ENCODE measurements at places on chromosomes 5 and 9.
A peak's percentile ranks its signal among the peaks of the same experiment; 100 is the strongest.

GRCh38 chr5:73322437-73323076, 126.0 kb downstream of the FOXD1 start:
- no peak for DNase-seq

DNA sequence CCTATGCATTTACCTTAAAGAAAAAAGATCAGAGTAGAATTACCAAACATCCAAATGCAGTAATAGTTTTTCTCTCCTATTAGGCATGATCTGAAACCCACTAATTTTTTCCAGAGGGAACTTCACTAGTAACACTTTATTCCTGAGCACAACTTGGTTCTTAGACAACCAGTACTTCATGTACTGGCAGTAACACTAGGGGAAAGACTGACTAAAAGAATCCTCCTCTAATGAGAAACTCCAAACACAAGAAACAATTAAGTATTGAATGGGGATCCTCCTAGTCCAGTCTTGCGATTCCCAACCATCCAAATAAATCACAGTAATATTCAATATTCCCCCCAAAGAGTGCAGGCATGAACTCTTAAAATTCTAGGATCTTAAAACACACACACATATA, 48.9 kb downstream of the ZNF608 start:
- no peak for DNase-seq

- no peak for DNase-seq
These were observed 77.1 kb downstream of the NTNG2 start for GRCh38 chr9:132238992-132239391.

DNA sequence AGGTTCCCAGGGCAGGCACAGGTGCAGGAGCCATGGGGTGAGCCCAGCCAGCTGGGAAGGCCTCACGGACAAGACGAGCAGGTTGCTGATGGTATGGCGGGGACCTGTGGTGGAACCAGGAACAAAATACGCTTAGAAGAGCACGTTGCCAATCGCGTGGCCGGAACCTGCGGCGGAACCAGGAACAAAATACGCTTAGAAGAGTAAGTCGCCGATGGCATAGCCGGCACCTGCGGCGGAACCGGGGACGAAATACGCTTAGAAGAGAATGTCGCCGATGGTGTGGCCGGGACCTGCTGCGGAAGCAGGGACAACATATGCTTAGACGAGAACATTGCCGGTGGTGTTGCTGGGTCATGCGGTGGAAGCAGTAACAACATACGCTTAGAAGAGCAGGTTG, 23.5 kb upstream of the SPATA31E1 start:
- DNase-seq = no peak

GRCh38 chr5:66757834-66758371, 161.7 kb downstream of the MAST4 start:
- no peak for DNase-seq

DNA sequence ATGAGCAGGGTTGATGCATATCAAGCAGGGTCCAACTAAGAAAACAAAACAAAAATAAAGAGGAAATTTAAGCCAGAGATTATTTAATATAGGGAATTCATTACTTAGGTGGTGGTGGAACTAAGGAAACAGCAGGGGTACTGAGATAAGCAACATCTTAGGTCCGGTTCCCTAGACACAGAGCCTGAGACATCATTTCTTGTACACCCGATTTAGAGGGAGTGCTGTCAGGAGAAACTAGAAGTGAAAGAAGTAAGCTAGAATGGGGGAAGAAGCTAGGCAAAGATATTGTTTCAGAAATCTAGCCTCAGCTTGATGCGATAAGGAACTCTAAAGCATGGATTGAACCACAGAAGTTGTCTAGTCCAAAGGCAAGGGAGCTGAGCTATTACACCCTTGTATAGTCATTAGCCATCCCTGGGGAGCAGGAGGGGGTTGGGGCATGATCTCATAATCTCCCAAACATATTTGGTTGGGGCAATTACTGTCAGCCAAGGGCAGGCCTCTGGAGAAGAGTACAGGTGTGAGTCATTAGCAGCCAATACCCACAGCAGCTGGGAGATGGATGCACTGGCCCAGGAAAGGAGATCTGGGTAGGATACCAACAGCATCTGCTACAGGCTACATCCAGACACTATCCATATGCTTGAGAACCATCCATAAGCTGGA, 194.5 kb downstream of the ARL15 start:
- DNase-seq = no peak

DNA sequence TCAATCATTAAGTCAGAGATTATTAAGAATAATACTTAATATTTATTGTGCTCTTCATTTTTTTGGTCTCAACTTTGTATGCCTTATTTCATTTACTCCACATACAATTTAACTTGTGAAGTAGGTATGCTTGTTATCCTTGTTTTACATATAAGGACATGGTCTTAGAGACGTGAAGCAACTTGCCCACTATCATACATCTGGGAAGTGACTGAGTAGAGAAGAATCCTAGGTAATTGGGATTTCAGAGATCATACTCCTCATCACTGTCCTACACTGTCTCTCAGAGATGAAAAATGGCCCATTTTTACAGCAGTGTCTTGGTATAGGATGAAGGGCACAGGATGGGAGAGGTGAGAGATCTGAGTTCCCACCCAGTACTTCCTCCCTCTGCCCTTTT, 23.3 kb downstream of the DMRT2 start:
- DNase-seq = no peak

GRCh38 chr9:132857031-132857430, 21.1 kb downstream of the AK8 start:
- DNase-seq = no peak

- no peak for DNase-seq
These were observed 10.6 kb downstream of the PRDM6 start for GRCh38 chr5:123099514-123100151.

- DNase-seq = no peak
These were observed 57.1 kb upstream of the NMUR2 start for GRCh38 chr5:152462021-152462721.

- DNase-seq = no peak
These were observed 301.1 kb downstream of the CYLC2 start for GRCh38 chr9:103296189-103296588.

- no peak for DNase-seq
These were observed 129.4 kb downstream of the EDIL3 start for GRCh38 chr5:84255315-84255714.

DNA sequence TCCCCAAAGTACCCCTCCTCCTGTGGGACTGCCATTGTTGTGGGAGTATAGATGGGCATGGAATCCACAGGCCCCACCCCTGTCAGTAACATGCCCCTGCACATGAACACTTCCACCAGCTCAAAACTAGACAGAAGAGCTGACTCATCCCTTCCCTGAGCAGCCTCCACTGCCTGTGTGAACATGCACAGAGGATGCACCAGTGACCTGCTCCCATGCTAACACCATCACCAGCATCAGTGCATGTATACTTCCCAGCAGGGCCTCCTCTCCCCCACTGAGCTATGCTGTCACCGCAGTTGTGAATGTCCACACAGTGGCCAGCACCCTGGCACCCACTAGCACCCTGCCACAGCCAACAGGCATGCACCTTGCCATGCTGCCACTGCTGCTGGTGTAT, 939.8 kb downstream of the EFNA5 start:
- DNase-seq = no peak

DNA sequence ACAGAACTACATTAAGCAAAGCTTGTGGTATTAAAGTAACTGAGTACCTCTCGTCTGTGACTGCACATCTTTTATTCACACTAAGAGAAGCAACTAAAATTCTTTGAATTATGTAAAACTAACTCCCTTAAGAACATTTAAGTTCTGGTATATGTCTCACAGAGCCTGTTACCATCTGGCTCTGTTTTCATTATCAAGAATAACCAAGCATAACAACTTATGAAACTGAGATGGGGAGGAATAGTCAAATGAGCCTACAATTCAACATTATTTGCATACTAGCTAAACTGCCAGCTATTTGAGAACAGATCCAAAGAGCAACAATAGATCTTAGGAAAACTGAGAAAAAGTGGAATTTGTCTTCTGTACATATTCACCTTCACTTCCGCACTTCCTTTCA, 25.3 kb upstream of the ISOC1 start:
- DNase-seq = no peak

DNA sequence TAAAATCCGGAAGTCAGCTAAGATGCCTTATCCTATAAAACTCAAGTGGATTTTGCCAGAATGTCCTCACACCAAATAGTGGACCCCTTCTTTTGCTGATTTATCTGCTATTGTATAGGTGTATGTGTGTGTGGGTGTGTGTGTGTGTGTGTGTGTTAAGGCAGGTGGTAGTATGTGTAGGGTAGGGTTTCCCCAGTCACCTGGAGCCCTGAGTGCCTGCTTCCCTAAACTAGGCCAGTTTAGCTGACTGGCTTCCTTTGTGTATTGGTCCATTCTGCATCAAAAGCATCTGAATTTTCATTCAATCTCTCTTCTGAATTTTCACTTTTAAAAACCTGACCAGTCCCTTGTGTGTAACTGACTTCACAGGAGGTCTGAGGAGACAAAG, 42.2 kb upstream of the LCP2 start:
- DNase-seq = no peak

- DNase-seq = peak; percentile 42
These were observed 36.8 kb downstream of the NDST1 start for GRCh38 chr5:150544611-150545219.

DNA sequence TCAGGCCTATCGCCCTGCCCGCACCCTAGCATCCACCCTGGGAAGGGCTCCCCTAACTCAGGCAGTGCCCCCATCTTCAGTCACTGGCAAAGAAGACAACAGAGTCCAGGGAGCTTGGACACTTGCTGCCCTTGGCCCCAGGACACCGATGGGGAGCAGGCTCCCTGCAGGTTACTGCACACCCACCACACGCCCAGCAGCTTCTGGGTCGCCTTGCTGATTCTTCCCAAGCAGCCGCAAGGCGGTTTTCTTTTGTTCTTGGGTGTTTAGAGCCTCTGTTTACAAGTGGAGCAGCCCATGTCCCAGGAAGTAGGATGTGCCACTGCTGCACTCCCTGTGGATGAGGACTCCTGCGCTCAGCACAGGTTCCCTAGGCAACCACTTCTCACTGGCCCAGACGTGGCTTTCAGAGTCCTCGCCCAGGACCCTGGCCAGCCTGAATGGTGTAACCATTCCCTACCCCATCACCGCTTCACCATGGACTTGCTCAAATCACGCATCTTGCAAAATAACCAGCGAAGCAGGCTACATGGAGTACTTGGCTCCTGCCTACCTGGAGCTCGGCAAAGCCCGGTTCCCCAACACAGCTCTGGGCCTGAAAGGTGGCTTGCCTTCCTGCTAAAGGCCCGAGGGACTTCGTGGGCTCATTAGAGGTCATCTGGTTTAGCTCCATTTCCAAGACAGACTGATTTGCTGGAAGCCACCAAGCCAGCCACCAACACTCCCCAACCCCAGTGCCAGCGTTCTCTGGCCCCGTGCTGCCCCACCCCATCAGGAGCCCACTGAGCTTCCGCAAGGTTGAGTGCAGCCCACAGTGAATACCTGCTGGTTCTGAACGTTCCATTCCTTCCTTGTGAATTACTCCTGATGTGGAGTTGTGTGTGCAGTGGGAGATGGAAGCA, 60.0 kb downstream of the PSMB7 start:
- no peak for DNase-seq

GRCh38 chr5:39446231-39446630, 21.5 kb upstream of the DAB2 start:
- DNase-seq = no peak

DNA sequence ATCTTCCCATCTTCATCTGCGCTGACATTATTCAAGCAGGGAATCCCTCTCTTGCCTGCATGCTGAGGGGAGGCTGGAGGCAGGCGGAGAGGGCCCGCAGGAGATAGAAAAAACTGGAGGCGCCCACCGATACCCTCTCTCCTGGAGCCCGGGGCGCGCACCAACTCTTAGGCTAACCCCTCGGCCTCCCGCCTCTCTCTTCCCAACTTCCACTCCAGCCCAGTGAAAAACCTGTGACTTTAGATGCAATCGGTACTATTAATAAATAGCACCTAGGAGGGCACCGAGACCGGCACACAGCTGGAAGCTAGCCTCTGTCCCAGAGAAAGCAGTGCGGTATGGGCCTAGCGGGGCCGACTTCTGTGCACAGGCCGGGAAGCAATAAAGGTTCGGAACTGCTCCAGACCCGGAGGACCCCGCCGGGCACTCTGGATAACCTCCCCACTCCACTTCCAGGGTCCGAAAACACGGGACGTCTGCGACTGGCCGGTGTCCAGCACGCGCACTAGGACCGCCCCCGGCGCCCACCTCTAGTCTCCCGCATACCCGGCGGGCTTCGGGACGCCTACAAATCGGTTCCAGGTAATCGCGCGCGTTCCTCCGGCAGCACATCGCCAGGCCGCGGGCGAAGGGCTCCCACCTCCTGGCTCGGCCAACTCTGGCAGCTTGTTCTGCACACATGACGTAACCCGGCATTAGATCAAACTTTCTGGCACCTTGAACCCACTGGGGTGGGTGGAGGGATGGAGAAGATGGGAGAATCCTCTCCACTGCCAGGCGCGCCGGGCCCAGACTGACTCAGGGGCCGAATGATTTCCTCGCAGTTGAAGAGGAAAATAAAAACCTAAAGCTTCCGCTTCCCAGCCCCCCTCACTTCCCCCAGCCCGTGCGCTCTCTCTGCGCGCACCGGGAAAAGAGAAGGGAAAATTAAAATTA, 1.4 kb downstream of the EFNA5 start:
- DNase-seq = no peak

- no peak for DNase-seq
These were observed 46.0 kb downstream of the ALDH1A1 start for GRCh38 chr9:72906810-72907209.

DNA sequence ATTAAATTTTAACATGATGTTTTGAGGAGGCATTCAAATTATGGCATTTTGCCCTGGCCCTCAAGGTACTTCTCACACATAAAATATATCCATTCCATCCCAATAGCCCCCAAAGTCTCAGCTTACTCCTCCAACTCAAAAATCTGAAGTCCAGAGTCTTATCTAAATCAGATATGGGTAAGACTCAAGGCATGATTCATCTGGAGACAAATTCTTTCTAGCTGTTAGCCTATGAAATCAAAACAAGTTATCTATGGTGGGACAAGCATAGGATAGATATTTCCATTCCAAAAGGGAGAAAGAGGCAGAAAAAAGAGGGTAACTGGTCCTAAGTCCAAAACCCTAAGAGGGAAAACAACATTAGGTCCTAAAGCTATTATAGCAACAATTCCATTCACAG, 408.4 kb downstream of the ZNF608 start:
- DNase-seq = no peak

DNA sequence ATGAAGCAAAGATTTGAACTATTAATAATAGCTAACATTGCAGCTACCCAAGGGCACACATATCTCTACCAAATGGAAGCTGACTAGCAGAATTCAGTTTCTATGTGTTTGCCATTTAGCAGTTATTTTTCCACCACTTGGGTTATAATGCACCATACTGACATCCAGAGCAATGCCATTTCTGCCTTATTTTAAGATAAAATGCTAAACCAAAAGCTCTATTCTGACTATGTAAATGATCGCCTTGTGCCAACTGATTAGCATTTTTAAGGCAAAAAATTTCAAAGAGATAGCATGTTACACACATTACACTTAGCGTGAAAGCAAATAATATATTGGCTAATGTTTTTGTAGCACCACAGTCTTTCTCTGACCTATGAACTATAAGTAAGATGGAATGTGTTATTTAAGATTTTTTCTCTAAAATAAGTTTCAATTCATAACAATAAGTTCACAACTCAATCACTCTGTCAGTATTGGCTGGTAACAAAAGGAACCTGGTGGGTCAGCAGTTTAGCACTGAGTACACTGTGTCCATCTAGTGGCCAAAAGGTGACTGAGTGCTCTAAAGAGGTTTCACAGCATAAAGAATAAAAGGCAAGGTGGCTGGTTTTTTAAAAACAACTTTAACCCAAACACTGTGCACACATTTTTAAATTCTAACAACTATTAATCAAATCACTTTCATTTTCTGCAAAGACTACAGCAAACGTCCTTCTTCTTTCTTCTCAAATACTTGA, 443.5 kb downstream of the PDE4D start:
- DNase-seq = no peak
